ENCODE measurements at places on chromosomes 11 and 22.

GRCh38 chr22:24473284-24473683 lies 21.8 kb upstream of the UPB1 start:
- DNase-seq, result no peak

GRCh38 chr22:48096411-48096810 lies 1334.0 kb downstream of the TBC1D22A start:
- DNase-seq, result no peak

- DNase-seq, result no peak
Measured at GRCh38 chr11:45593992-45594391, 71.4 kb downstream of the CHST1 start.

DNA sequence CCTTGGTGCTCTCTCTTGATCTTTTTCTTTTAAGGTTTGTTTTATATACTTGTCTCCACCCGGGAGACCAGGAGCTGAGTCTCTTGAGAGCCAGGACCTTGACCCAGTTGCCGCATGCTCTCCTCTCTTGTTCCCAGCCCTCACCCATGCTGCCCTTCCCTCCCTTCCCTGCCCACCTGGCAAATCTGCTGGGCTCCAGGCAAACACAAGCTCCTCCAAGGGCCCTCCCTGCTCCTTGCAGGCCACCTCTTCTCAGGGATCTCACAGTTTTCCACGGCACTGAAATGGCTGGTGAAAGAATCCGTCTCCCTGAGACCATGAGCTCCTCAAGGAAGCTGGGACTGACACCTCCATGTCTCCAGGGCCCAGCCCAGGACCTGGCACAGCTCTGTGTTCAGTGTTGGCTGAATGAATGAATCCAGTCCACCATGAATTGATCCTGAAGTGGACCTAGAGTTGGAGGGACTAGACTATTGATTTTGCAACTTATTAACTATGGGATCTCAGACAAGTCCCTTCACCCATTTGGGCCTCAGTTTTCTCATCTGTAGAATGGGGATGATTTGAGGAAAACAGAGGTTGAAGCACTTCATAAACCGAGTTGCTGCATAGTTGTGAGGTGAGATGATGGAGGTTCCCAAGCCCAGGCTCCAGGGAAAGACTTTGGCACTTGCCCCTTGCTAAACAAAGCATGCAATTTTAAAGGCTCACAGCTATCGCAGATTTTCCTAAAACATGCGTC lies 25.1 kb upstream of the FBLN1 start:
- no peak for DNase-seq

DNA sequence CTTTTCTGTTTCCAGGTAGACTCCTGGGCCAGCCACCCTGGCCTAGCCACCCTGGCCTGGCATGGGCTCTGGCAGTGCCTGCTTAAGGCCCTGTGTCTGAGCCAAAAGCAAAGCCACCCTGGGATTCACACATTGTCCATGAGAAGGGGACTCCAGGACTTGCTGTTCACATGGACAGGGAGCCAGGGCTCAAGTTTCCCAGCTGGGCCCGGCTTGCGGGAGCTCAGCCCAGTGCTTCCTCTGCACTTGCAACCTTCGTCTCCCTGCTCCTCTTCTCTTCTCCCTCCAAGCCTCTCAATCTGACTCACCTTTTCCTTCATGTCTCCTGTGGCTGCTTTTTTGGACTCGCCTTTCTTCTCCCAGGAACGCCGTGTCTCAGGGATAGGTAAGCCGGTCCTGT lies 130.3 kb downstream of the MICAL2 start:
- DNase-seq, result no peak

GRCh38 chr11:126756421-126756820 lies 244.1 kb downstream of the KIRREL3 start:
- DNase-seq, result no peak

DNA sequence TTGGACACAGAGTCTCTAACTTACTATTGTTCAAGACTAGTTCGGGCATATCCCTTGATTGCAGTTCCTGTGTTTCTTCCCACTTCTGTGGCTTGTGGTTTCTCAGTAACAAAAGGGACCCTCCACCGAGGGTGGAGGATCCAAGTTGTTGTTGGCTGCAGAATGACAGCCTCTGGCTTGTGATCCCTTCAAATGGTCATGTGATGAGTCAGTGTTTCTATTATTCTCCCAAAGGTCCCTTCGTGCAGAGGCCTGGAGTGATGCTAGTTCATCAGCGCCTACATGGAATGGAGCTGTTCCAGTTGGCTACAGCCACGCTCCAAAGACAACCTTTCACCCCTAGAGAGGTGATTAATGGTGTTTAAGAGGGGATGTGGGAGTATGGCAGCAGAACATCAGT lies 2.6 kb upstream of the VWCE start:
- DNase-seq, result no peak

DNA sequence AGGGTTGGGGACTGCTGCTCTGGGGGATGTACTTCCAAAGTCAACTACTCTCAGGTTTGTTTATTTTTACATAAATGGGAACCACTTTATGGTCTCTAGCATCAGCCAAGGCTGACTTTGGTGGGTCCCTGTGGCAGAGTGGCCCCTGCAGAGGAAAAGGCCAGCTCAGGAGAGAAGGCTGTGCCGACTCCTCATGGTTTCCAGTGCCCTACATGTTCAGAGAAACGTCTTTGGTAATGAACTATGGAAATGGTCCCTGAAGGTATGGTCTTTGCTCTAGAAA lies 3.0 kb upstream of the ZDHHC8 start:
- DNase-seq, result no peak

GRCh38 chr11:120338107-120338933 lies 2.1 kb downstream of the ARHGEF12 start:
- DNase-seq, result no peak
